ENCODE measurements at places on chromosomes 13 and 19. TPM values are rescaled to one million over a fixed set of nuclear protein-coding genes. Genes with fewer than 3 reads are reported as not detected.

DNA sequence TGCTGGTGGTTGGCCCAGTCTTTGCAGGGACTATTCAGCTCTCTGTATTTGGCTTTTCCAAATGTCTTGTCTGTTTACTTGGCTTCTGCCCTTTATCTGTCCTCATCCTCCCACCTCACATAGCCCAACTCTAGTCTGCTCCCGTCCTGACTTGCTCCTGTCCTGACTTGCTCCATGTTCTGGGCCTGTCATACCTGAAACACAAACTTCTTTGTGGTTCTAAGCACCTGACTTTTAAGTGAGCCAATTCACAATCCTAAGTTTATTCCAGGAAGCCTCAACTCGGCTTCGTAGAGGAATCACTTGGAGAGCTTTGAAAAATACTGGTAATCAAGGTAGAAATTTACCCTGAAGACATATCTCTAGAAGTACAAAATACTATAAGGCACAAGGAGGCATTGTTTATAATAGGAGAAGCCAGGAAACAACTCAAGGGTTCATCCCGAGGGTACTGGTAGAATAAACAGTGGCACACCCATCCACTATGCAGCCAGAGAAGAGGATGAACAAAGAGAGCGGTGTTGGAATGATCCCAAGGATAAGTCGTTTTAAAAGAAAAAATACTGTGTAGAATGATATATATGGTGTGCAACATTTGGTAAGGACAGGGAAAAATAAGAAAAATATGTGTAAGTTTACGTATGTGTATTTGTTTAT is 284.5 kb downstream of the FGF14 start:
- DNase-seq = no peak

DNA sequence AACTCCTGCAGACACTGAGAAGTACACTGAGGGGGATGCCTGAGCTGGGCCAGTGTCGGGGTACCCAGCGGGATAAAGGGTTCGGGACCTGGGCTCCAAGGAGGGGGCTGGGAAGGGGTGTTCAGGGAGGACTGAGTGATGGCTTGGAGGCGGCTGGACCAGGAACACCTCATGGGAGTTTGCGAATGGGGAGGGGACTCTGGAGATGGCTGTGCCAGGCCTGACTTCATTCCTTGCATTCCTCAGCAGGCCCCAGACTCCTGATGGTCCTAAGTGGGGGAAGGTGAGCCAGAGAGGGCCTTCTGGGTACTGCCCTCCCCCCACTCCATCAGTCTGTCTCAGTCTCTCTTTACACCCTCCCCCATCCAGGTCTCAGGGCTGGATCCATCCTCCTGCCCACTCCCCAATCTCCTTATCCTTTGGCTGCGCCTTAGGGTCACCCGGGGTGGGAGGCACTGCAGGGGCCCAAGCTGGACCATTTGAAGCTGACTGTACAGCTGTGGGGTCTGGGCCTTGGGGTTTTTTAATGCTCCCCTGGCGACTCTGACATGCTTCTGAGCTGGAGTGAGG is 13.8 kb downstream of the PAK4 start:
- DNase-seq = no peak

GRCh38 chr19:15780610-15781418 is 6.6 kb upstream of the OR10H5 start:
- DNase-seq = no peak

- no peak for DNase-seq
These were observed 4.3 kb upstream of the SIX5 start for GRCh38 chr19:45773384-45773783.

DNA sequence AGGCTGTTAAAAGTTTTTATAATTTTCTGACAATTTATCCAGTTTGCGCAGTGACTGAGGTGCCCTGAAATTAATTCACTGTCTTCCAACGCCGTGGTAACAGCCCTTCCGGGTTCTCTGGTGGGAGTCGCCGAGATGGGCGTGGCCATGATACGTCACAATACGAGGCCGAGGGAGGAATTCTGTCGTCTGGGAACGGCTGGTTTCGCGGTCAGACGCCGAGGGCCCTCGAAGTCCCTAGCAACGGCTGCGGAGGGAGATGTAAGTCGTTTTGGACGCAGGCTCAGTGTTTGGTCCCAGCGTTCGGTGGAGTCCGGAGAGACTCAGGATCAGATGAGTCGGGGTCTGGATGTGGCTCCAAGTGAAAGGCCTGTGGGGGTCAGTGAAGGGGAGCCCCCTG is 21.7 kb downstream of the ZNF613 start:
- no peak for DNase-seq

PSG7 gene
- polyA plus RNA-seq = not detected

OVOL3 gene
- not detected for polyA plus RNA-seq

CEACAM21 gene
- not detected for polyA plus RNA-seq

All from HepG2 (cell line).